ENCODE measurements at places on chromosomes 2 and 18.

- no peak for DNase-seq
Measured at GRCh38 chr2:192534072-192534471, 339.3 kb upstream of the TMEFF2 start.

GRCh38 chr2:238240757-238241711 is 1.2 kb upstream of the HES6 start:
- no peak for DNase-seq

GRCh38 chr2:207038299-207038698 is 99.0 kb downstream of the CPO start:
- DNase-seq, result no peak

- DNase-seq, result no peak
Measured at GRCh38 chr2:148906124-148906523, 31.1 kb downstream of the KIF5C start.

- no peak for DNase-seq
Measured at GRCh38 chr2:96354492-96354891, 18.9 kb downstream of the NCAPH start.

GRCh38 chr2:2582998-2583545 is 252.0 kb upstream of the MYT1L start:
- DNase-seq, result no peak

GRCh38 chr18:60162388-60162787 is 210.2 kb downstream of the MC4R start:
- DNase-seq, result no peak

DNA sequence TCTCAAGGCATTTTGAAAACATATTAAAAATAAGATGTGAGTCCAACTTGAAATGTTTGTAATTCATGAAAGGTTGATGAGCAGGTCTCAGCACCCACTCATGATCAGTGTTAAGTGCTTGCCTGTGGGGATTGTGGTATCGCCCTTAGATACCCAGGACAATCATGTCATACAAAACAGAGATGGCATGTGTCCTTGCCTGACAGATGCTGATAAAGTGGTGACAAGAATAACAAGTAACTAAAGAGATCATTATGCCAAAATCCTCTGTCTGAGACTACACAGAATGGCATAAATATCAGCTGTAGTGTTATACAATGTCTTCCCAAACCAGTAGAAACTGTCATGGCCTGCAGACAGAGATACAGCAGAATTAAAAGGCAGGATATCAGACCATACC is 930.3 kb downstream of the SUCLG1 start:
- DNase-seq, result no peak

GRCh38 chr2:206611736-206612135 is 30.6 kb upstream of the FAM237A start:
- no peak for DNase-seq

GRCh38 chr2:103276869-103277268 is 515.0 kb downstream of the TMEM182 start:
- DNase-seq, result no peak

GRCh38 chr2:10449486-10449831 is 1.3 kb upstream of the ODC1 start:
- no peak for DNase-seq

DNA sequence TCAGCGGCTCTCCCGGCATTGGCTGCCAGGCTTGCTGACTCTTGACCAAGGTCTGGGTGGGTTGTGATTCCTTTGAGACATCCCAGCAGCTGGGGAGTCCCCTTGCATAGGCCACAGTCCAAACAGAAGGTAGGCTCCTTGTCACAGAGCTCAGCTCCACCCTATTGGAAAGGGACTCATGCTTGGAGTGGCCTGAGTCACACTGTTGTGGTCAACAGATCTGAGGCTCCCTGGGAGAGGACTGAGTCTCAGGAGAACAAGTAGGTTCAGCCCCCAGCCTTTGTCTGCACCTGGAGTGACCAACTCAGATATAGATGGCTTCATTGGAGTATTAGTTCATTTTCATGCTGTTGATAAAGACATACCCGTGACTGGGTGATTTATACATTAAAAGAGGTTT is 32.1 kb upstream of the SH3BP4 start:
- DNase-seq, result no peak

- no peak for DNase-seq
Measured at GRCh38 chr18:183769-184168, 25.4 kb downstream of the USP14 start.

DNA sequence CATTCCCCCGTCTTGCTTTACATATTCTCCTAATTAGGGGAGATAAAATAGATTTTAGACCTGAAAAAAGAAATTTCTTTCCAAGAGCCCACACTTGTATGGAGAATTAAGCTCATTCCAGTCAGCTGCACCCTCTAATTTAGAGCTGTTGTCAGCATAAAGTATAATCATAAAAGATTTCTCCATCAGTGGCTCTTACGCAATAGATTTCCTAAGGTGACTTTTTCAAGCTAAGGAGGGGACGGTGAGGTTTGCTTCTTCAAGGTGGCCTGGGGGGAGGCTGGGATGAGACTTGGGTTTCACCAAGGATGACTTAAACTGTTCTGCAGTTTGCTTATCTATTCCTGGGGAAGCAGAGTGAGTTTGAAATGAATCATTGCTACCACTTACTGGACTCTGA is 426.2 kb downstream of the NBAS start:
- no peak for DNase-seq

- DNase-seq, result no peak
Measured at GRCh38 chr2:240638512-240639160, 13.4 kb downstream of the GPR35 start.

DNA sequence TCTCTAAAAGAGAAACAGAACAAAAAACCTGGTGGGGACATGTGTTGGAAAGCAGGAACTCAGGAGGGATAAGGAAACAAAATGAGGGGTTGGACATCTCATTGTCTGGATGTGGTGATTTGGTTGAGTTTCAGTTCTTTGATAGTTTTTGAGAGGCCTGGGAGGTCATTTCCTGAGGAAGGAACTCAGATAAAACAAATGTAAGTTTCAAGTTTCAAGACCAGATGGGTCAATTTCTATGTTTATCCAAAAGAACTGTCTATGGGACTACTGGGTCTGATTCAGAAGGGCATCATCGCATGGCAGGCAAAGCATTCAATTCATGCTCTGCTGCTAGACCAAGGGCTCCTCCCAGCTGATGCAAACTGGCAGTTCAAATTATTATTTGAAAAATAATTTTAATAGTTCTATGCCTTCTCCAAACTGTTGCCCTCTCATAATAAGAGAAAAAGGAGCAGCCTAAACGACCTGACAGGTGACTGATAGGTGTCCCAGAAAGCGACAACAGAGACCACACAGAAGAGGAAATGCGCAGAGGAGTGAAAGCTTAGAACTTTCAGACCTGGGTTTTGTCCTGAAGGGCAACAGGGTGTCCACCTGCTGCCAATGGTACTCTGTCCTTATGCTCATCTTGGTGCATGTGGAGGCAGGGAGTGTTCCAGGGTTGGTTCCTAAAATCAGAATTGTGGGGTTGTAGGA is 39.3 kb upstream of the SH3RF3 start:
- no peak for DNase-seq

- DNase-seq, result no peak
Measured at GRCh38 chr2:235191978-235192377, 240.2 kb downstream of the SH3BP4 start.

DNA sequence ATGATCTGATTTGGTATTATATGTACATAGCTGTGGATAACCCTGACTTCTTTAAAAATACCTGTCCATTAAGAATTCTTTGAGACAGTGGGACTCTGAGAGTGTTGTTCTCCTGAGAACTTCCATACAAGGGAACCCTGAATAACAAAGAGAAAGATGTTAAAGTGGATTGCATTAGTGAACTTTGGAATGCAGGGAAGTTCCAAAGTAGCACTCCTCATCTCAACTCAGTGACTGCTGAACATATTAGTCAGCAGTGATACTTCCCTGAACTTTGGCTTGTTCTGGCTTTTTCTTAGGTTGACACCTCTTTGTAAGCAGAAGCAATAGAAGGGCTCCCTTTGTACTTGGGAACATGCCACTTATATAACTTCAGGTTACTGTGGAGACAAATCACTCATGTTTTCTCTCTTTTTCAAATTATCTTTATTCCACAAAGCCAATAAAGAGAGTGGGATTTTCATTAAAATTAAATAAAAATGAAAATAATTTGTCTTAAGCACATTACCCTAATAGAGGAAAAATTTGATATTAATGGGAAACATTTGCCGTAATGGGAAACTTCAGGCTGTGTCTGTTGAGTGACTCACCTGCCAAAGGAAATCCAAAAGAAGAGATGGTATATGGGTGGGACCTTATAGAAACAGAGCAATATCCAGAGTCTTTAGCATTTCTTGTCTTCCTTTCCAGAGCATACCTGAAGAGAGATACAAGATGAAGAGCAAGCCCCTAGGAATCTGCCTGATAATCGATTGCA is 33.3 kb downstream of the CFLAR start:
- no peak for DNase-seq

- DNase-seq, result no peak
Measured at GRCh38 chr2:72139471-72139873, 8.2 kb downstream of the CYP26B1 start.

GRCh38 chr18:22739789-22740188 is 193.3 kb upstream of the RBBP8 start:
- no peak for DNase-seq

GRCh38 chr2:69985216-69985615 is 23.8 kb upstream of the ASPRV1 start:
- no peak for DNase-seq

- no peak for DNase-seq
Measured at GRCh38 chr2:240921311-240921994, 15.3 kb downstream of the CROCC2 start.

DNA sequence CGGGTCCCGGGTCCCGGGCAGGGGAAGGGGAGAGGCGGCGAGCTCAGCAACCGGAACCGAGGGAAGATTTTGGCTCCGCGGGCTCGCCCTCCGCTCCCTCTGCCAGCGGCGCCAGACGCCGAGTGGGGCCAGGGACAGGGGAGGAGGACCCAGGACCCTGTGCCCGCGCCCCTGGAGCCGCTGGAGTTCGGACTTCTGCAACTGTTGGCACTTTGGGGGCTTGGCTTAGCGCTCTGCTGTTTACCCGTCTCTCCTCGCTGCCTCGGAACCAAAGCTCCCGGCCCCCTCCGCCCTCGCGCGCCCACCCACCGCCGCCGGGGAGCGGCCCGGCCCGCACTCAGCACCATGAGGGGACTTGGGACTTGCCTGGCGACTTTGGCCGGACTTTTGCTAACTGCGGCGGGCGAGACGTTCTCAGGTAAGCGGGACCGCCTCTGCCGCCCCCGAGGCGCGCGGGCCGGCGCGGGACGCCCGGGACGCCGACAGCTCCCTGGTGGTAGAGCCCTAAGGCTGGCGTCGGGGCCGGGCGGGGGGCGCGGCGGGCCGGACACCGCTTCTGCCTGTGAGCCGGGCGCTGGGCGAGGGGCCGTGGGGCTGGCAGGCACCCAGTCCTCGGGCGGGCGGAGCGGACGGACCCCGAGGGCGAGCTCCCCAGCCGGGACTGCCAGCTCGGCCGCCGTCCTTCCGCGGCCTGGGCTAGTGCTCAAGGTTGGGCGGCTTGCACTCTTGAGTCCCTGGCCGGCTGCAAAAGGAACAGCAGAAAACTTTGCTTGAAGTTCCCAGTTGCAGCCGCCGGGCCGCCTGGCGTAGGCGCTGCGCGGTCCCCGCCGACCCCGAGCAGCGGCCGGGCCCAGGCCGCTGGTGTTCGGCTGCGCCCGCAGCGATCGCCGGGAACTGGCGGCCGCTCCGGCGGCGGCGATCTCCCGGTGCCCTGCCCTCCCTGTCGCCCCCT is 634 bp downstream of the PTPRM start:
- no peak for DNase-seq

DNA sequence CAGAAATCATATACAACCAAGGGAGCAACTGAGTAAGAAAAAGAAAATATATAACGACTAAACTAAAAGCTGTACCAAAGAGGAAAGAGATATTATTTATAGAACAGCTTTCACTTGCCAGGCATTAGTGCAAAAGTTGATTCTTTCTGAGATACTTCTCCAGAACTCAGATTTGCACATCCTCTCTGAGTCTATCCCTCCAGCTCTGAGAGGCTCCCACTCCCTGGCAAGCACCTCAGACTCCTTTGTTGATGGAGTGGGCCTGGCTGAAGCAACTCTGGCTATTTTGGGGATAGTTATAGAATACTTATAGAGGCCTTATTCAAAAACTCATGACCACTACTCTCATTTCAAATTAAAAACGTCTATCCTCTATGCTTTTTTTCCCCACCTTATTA is 501.6 kb upstream of the TNP1 start:
- DNase-seq, result no peak

DNA sequence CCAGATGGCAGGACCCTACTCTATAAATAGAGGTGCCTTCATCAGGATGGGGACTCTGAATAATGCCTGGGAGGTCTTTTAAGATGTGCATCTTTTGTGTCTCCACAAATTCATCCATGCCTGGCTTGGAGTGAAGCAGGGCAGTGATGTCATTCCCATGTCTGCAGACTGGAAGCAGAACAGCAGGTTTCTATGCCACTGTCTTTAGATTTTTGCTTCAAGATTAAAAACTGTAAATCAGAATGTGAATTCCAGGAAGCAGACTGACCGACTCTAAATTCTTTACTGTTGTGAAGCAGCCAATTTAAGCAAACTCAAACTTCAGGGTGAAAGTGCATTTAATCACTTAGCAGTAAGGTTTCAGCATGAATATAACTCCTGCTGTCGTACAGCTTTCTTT is 159.3 kb downstream of the SCG2 start:
- no peak for DNase-seq

DNA sequence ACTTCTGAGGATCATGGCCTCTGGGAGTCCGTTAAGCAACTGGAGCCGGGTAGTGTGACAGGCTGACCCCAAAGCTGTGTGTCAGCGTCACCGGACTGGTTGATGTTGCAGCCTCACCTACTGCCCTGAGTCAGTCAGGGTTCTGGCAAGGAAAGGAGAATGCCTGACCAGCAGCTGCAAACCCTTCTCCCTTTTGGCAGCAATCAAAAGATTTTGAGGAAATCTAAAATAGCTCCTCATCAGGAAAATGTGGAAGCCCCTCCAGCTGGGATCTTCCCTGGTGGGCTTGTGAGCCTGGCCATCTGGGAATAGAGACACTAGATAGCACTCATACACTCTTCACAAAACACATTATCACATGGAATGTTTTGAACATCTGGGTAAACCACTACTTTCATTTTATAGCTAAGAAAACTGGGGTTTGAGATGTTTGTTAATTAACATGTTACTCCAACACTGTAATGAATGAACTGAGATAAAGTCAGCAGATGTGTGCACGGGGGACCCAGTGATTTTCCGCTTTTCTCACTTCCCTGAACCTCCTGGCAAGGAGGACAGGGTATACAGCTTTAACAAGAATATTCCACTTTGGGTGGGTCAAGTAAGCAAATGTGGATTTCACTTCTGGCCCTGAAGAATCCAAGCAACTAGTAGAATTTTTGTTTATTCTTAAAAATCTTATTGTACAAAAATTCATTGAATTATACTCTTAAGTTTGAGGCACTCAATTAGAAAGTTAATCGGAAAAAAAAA is 24.7 kb downstream of the CLUL1 start:
- no peak for DNase-seq

GRCh38 chr2:127165539-127165935 is 54.6 kb downstream of the CYP27C1 start:
- DNase-seq, result no peak

- no peak for DNase-seq
Measured at GRCh38 chr2:16553226-16553625, 112.4 kb downstream of the CYRIA start.

All from stimulated activated CD8-positive, alpha-beta memory T cell treated with anti-CD3 and anti-CD28 coated beads, Interleukin-15, amount 100 ng/mL, for 48 hours (primary cell).